HFF-Myc (cell line): ENCODE measurements at places on chromosomes 5 and 9.

DNA sequence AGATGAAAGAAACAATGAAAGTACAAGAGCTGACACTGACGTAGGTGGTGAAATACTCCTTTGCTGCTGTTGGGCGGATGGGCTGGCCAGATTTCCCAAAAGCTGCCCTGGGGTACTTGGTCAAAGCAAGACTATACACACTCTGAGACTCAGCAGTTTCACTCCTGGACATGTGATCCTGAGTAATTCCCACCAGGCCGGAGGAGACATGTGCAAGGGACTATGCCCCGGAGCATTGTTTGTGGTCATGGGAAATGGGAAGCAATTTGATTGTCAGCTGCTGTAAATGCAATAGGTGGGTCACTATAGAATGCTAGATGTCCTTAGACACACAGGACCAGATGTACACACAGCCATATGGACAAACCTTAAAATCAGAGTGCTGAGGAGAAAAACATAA lies 116.1 kb downstream of the DCP2 start:
- DNase-seq = no peak

- DNase-seq = no peak
Observed at GRCh38 chr5:160047423-160047822, 38.5 kb downstream of the TTC1 start.

GRCh38 chr9:96302021-96302420 lies at the start of gene HSD17B3:
TSS of gene HSD17B3 (minus strand) at chr9:96302176. CDS start at chr9:96302104, 72 bp downstream.
- no peak for DNase-seq

GRCh38 chr9:95092262-95093072 lies 225.0 kb downstream of the FANCC start:
- no peak for DNase-seq

GRCh38 chr9:32955655-32956478 lies 45.6 kb downstream of the APTX start:
- DNase-seq = no peak

GRCh38 chr9:7739595-7739994 lies 60.0 kb downstream of the DMAC1 start:
- DNase-seq = no peak

- no peak for DNase-seq
Observed at GRCh38 chr5:168202996-168203395, 88.4 kb upstream of the WWC1 start.

DNA sequence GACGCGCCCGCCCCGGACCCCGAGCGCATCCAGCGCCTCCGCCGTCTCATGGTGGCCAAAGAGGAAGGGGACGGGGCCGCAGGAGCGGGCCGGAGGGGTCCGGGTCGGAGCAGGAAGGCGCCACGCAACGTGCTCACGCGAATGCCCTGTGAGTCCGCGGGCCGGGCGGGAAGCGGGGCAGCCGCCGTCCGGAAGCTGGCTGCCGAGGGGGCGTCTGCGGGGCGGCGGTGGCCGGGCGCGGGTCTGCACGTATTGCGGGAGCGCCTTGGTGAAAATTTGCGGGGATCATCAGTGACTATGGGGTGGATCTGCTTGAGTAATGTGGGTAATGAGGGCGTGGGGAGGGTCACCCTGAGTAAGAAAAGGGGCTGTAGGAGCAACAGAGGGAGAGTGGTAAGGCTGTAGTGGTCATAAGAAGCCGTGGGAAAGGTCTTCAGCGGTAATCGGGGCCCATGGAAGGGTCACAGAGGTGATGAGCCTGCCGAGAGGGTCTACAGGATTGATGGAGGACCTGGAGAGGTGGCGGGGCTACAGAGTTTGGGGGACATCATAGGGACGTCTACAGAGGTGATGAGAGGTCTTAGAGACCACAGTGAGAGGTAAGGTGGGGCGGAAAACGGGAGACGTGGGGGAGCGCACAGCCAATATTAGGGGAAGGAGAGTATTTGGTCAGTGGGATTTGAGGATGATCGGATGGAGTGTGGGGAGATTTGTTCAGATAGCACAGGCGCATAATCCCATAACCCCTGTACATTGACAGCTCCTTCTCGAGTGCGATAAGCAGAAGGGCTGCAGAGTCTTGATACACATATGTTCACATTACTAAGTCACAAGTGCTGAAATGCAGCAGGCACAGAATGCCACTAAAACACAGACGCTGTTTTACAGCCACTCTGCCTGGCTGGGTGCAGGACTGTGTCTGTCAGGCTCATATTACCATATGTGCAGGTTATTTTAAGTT lies 819 bp downstream of the LSM11 start:
- DNase-seq = no peak

- DNase-seq = no peak
Observed at GRCh38 chr9:134101623-134102149, 33.9 kb upstream of the BRD3 start.

GRCh38 chr9:15417626-15418025 lies 5.0 kb upstream of the SNAPC3 start:
- no peak for DNase-seq

DNA sequence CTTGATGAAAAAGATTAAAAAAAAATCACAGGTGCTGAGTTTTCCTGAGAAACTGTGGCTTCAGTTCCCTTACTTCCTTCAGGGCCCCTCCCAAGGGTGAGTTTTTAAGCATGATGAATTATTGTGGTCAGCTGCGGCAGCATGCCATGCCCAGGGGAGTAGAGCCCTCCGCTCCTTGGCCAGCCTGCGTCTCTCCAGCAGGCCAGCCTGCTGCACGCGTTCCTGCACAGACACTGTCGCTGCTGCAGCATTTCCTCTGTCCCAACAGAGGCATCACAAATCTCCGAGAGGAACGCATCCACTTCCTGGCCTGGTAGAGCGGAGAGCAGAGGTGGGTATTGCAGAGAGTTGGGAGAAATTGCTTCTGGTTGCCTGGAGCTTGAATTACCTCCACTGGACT lies 26.1 kb upstream of the GLRA1 start:
- DNase-seq = no peak

DNA sequence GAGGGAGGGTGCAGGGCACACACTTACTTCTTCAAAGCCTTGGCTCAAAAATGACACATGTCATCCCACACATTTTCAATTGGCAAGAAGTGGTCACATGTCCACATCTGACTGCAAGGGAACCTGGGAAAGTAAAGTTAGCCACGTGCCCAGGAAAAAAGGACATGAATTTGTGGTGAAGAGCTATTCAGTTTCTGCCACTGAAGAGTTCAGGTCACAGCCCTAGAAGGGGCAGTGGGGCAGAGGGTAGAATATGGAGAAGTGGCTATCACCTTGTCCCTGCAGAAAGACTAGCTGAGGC lies 1.9 kb upstream of the RGS14 start:
- no peak for DNase-seq

DNA sequence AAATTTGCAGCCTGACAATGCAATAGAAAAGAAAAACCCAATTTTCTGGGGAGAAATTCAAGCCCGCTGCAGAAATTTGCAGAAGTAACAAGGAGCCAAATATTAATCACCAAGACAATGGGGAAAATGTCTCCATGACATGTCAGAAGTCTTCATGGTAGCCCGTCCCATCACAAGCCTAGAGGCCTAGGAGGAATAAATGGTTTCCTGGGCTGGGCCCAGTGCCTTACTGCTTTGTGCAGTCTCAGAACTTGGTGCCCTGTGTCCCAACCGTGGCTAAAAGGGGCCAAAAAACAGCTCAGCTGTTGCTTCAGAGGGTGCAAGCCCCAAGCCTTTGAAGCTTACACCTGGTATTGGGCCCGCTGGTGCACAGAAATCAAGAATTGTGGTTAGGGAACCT lies 23.6 kb upstream of the EGFLAM start:
- no peak for DNase-seq

GRCh38 chr9:134833294-134833880 lies 47.2 kb upstream of the FCN2 start:
- no peak for DNase-seq

GRCh38 chr9:75210215-75210614 lies 121.9 kb downstream of the OSTF1 start:
- no peak for DNase-seq

DNA sequence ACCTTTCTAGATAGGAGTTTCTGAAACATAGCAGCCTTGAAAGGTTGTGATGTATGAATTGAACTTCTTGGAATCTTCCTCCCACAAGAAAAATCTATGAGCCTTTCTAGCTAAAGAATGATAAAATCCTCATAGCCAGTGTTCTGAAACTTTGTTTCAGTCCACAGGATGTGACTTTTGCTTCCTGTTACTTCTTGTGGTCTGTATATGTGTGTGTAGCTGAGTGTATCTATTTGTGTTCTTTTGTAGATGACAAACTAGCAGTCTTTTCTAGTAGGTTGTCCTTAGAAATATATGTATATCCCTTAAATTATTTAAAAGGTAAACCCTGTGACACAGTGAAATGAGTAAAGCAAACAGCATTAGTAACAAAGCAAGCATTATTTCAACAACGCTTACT lies 188.8 kb downstream of the MRPS30 start:
- no peak for DNase-seq

GRCh38 chr5:138736293-138736692 lies 16.9 kb upstream of the CTNNA1 start:
- no peak for DNase-seq

- no peak for DNase-seq
Observed at GRCh38 chr9:4508907-4509589, 18.8 kb downstream of the SLC1A1 start.

GRCh38 chr9:80467632-80468031 lies 895.9 kb downstream of the TLE4 start:
- DNase-seq = no peak

DNA sequence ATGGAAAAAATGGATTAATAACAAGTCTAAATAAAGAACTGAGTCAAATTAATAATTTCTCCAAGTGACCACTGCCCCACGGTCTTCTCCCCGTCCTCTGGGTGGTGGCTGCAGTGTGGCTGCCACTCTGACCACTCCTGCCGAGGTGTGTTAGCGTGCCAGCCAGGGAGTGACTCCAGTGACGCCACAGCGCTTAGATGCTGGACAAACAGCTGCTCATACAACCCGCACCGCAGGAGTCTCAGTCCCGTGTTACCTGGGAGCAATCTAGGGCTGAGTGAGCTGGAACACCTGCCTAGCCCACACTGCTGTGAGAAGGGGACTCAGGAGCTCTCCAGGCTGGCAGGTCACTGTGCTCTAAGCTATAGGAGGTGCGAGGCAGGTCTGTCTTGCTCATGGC lies 10.2 kb downstream of the MAPK9 start:
- DNase-seq = no peak

GRCh38 chr5:156956321-156956720 lies 6.7 kb downstream of the TIMD4 start:
- no peak for DNase-seq

- no peak for DNase-seq
Observed at GRCh38 chr9:5582835-5583195, 46.1 kb upstream of the RIC1 start.

- no peak for DNase-seq
Observed at GRCh38 chr5:2776337-2777302, 25.1 kb upstream of the IRX2 start.

GRCh38 chr5:56501781-56502557 lies 268.8 kb upstream of the ANKRD55 start:
- DNase-seq = no peak

DNA sequence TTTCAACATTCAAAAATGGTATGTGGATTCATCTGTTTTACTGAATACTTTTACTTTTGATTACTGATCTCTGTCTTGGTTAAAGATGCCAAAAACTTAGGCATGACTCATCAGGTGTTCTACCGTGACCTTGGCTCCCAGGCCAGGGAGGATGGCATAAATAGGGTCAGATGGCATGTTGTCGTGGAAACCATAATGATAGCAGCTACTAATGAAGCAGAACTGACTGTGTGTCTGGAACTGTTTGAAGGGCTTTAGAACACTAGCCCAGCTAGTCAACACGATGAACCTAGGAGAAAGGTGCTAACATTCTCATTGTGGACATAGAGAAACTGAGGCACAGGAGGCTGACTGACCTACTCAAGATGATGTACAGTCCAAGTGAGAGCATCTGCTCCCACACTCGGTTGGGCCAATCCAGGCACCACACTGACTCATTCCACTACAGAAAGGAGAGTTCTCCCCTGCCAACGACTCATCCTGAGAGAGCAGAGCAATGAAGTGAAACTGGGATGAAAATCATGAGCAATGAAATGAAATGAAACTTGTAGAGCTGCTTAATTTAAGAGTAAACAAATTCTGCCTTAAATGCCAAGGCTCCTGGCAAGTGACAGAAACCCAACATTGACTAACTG lies 116.0 kb downstream of the TENT4A start:
- no peak for DNase-seq

- no peak for DNase-seq
Observed at GRCh38 chr9:95286151-95286550, 31.4 kb downstream of the FANCC start.

DNA sequence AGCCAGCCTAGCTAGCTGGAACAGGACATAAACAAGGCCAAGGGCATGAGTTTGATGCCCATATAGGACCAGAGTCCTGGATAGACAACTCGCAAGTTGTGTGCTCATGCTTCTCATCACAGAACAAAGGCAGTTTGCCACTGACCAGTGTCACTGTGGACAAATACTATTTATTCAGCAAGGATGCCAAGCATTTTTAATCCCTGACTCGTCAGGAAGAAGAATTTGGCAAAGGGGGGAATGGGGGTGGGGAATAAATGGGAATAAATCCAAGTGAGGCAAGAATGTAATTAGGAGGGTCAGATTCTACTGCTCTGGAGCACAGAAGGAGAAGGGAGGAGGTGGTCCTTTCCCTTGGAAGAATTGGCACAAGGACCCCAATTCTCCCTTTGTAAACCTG lies 46.8 kb upstream of the ANKRD55 start:
- peak; percentile 69 for DNase-seq

DNA sequence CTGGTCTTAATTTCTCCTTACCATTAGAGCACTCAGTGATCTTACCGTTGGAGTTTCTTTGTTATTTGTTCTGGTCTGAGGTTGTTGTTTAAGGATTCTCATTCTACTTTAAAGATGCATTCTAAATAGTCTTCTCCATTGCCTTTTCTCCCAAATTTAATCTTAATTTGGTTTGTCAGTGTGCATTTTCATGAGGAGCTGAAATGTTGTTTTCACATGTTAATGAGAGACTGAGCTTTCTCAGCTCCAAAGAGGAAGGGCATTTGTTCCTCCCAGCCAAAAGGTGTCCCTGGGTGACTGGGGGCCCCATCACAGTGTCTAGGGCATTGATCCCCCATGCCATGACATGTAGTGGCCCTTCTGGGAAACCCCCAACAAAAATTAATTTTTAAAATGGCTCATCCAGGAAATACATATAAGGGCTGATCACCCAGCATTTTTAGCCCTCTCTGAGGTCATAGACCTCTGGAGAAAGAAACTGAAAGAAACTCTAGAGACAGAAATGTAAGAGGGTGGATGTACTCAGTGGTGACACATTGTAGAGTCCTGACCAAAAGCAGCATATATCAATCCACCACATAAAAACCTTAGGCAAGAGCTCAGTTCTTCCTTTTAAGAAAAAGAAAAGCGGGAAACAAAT lies 240.4 kb upstream of the RAI14 start:
- no peak for DNase-seq

- DNase-seq = no peak
Observed at GRCh38 chr5:81789033-81789432, 38.1 kb upstream of the SSBP2 start.

DNA sequence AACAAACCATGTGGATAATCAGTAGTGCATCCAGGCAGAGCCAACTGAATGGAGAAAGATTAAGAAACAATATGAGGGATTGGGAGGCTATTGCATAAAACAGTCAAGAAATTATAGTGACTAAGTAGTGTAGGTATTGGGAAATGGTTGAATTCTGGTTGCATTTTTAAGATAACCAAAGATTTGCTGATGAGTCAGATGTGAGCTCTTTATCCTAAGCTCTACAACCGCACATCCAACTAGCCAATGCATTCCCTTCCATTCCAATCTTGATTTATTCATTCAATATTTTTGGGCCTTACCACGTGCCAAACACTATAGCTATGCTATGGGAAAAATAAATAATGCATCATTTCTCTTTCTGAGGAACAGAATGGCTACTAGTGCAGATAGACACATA lies 524.5 kb upstream of the RGMB start:
- no peak for DNase-seq
